ENCODE measurements at places on chromosomes 7 and 10. TPM values are rescaled to one million over a fixed set of nuclear protein-coding genes. Genes with fewer than 3 reads are reported as not detected.

Gene NODAL
- not detected for total RNA-seq

Gene TFPI2
- total RNA-seq: 18.0 TPM

DNA sequence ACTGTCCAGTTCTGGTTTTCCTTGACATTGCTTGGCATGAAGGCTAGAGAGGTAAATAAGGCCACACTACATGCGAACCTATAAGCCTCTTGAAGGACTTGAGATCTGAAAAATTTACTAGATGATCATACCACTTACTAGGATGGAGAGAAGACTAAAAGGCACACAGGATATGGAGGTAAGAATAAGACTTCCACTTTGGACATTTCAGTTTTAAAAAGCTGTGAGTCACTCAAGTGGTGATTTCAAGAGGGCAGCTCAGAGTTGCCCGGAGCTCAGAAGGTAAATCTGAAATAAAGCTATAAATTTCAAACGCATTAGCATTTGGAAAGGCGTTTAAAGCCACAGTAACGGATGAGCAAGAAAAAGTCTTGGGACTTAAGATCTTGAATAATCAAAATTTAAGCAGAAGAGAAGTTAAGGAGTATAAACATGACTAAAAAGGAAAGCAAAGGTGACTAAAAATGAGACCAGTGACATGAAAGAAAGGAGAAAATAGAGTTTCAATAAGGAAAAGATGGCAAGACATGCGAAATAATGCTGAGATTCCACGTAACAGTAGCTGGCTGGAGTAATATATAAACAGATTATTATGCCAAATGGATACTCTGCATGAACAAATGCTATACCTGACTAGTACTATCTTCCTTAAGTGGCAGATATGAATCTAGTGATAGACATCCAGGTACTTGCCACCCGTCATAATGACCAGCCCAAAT, 68.3 kb downstream of the SNX13 start:
- no peak for DNase-seq

GRCh38 chr10:32950591-32951108, 7.4 kb downstream of the ITGB1 start:
- DNase-seq: no peak

DNA sequence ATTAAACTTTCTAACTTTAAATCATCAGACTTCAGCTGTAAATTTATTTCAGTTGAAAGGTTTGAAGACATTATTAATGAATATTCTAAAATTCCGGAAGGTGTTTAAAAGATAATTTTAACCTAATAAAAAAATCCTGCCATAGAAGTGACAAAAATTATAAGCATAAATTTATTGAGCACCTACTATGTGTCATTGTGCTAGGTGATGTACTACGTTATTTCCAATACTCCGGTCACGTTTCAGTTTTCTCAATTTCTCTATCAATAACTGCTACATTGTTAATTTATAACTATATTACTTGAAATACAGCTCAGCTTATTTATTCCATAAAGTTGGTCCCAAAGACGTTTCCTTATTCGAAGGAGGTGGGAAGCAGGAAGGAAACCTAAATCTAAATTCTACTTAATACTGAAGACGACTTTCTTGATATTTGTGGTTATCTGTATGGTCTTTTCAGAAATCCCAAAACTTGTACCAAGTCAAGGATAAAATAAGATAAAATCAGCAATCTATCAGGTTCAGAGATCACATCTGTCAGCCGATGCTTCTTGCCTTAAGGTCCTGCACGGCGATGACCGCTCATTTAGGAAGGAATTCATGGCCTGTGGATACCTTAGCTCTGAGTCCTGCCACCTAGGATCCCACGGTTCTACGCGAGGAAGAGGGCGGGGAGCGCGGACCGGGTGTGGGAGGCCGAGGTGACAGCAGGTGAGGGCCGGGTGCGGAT, 1.2 kb upstream of the ZEB1 start:
- DNase-seq: peak; percentile 34

- DNase-seq: no peak
Measured at GRCh38 chr10:131972474-131973071, 9.2 kb downstream of the BNIP3 start.

DNA sequence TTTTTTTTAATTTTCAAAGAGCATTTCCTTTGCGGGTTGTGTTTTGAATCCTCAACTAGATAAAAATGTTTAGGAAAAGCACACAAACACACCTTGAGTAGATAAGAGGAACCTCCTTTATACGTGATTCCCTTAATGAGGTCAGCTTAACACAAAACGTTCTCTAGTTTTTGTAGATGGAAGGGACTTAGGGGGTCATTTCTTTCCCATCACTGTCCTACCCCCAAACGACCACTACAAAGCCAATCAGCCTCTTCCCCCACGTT, 1.2 kb downstream of the SUV39H2 start:
- no peak for DNase-seq

Gene CUZD1
- 0.99 TPM for total RNA-seq

DNA sequence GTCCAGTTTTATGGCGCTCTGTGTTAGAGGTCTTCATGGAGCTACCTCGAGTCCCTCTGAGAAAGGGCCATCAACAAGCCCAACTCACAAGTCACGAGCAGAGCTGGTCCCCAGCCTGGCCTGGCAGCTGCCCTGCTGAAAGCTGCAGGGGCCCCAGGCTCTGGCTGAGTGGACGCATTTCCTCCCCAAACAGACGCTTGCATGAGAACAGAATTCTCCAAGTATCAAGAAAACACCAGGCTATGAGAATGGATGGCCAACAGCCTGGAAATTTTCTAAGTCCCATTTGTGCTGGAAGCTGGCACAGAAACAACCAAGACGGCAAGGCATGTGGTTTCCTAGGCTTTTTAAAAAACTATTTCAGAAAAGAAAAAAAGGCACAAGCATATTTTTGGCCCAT, 114.8 kb downstream of the FAM53B start:
- DNase-seq: no peak

Gene GATA3
- 0.21 TPM for total RNA-seq

Gene ANKRD1
- 6.0 TPM for total RNA-seq

Gene NPSR1
- total RNA-seq: not detected

- no peak for DNase-seq
Measured at GRCh38 chr7:131844369-131844768, 287.9 kb upstream of the PODXL start.

DNA sequence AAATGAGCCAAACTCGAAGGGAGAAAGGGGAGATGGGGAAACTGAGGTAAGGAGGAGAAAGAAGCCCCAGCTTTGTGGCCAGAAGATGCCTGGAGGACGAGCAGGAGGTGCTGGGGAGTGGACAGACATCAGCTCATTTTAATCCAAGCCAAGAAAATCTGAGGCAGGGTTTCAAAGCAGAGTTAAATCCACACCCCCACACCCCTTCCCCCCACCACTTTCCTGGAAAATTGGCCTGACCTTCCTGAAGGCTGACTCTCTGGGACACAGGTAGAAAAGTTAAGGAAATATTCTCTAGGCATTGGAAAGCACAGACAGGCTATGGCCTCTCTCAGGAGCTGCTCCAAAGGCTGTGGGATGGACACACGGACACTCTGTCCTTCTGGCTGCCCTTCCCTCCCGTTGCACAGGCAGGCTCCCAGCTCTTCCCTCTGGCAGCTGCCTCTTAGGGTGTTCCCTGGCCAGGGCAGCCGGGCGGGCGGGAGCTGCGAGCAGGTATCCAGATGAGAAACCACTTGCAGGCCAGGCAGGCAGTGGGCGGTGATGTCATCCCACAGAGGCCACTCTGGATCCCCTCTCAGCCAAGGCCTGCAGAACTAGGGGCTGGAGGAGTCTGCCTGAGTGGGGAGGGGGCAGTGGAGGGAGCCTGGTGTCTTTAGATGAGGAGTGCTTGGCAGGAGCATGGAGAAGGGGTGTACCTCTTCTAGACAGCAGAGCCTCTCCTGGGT, 171.8 kb downstream of the NEURL1 start:
- DNase-seq: no peak

Gene SLC29A4
- total RNA-seq: 27.4 TPM

- DNase-seq: no peak
Measured at GRCh38 chr7:70591643-70592042, 540.3 kb upstream of the GALNT17 start.

- DNase-seq: no peak
Measured at GRCh38 chr7:44151956-44152355, 10.8 kb upstream of the MYL7 start.

GRCh38 chr10:79316671-79317431, 30.4 kb upstream of the PPIF start:
- peak; percentile 52 for DNase-seq

DNA sequence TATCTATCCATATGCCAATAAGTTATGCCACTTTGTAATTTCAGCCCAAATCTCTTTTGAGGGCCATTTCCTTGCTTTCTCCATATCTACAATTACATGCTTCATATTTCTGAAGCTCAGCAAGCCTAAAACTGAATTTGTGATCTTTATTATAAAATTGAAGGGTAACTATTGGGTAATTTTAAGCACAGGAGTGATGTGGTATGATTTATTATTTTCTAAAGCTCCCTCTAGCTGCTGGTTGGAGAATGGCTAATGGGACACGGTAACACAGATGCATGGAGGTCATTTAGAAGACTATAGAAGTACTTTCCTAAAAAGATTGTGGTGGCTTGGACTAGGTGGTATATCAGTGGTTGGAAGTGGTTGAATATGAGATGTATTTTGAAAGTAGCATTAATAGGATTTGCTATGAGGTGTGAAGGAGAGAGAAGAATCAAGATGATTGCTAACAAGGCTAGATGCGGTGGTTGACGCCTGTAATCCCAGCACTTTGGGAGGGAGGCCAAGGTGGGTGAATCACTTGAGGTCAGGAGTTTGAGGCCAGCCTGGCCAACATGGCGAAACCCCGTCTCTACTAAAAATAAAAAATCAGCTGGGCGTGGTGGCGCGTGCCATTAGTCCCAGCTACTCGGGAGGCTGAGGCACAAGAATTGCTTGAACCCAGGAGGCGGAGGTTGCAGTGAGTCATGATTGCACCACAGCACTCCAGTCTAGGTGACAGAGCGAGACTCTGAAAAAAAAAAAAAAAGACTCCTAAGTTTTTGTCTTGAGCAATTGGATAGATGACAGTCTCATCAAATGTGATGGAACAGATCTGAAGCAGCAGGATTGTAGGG, 13.9 kb downstream of the KLHDC10 start:
- DNase-seq: peak; percentile 21

GRCh38 chr10:61181832-61182231, 237.8 kb upstream of the RHOBTB1 start:
- no peak for DNase-seq

Gene OR2A5
- not detected for total RNA-seq

DNA sequence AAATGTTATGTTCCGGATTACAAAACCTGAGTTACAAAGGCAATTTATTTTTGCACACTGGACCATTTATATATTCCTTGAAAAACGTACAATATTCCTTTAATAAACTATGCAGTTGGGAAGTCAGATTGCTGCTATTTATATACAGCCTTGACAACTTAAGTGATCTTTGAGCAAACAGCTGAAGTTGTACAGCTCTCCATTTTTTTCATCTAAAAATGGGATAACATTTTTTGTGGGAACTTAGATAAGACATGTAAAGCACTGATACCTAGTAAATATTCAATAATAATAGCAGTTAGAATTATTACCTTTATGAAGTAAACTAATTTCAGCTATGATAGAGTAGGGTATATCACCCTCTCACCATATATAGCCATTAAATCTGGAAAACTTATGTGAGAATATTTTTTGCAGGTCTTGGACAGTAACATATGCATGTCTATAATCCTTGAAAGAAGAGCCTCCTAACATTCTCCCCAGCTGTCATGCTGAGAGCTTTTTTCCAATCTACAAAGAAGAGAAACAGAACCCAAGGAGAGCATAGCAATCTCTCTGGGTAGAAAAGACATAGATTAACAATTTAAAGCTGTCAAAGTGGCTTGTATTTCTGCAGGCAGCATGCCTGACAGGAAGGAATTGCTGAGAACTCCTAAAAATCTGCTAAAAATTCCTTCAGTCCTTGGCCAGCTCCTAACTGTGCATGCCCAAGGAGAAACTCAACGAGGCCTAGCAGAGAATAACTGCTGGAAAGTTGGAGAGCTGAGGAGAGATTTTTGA, 326.0 kb downstream of the CRPPA start:
- no peak for DNase-seq

Gene METTL27
- total RNA-seq: 0.48 TPM

Data from H4 (cell line).